Activated CD8-positive, alpha-beta memory T cell treated with anti-CD3 and anti-CD28 coated beads for 48 hours (primary cell): ENCODE measurements at places on chromosomes 7 and 10.

GRCh38 chr7:25329815-25330214 lies 101.5 kb upstream of the NPVF start:
- no peak for DNase-seq

DNA sequence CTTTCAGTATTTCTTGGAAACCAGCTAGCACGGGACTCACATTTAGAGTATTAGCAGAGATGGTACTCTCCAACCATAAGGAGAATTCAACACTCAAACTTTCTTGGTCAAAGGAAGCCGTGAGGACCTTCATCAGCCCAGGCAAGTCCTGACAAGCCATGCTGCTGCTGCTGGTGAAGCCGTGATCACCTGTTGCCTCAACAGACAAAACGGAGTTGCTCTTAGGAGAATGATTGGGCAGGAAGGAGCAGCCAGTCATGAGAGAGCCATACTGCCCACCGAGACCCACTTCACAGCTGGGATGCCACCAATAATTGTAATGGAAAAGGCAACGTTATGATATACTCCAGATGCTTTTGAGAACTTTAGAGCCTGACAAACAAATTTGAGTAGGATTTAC lies 60.8 kb upstream of the PLPP4 start:
- no peak for DNase-seq

DNA sequence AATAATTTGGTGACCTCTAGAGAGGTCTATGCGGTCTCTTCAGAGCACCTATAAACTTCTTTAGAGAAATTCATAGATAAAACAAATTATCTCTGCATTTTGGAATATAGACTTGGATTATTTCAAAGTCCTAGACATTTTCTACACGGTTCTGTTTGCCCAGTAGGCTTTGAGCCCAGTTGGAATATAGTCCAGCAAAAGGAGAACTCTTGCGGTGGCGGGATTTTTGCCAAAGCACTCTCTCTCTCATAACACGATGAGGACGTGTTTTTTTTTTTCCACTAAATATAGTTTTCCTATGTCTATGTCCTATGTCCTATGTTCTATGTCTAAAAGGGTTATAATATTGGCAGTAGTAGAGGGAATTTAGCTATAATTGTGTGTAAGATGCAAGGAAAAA lies 164.9 kb upstream of the AGR3 start:
- DNase-seq: no peak

- DNase-seq: peak; percentile 31
Observed at GRCh38 chr7:151518105-151518946, 1.4 kb downstream of the RHEB start.

- no peak for DNase-seq
Observed at GRCh38 chr7:46356371-46356770, 435.3 kb upstream of the IGFBP3 start.

GRCh38 chr7:111872450-111873325 lies 310.4 kb upstream of the IMMP2L start:
- no peak for DNase-seq

DNA sequence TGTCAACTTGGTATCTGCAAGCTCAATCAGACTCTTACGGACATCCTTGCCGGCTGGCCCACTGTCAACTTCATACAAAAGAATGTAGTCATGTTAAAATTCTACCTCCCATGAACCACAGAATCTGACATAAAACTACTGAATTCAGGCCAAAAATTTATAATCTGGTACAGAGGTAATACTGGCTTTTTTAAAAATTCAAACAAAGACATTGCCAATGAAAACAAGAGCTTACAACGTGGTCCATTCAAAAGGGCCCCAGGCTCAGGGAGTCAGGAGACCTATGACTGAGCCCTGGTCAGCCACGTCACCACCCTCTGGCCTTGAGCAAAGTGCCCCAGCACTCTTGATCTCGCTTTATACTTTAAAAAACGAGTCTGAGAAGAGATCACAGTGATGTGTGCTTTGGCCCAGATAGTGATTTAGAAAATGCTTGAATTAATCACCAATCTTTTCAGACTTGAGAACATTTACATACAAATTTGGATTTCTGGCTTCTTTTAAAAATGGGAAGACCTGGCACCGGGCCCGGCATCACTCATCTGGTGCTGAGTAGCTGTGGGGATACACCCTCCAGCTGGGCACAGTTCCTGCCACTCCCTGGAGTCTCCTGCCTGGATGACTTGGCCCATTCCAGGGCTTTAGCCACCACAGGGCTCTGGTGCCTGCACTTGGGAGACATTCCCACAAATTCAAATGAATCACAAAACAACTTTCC lies 94.1 kb downstream of the PIP4K2A start:
- no peak for DNase-seq
